Esophagus muscularis mucosa (tissue), 4 donors: ENCODE measurements at places on chromosomes 2 and 18. TPM values are rescaled to one million over a fixed set of nuclear protein-coding genes. Genes with fewer than 3 reads are reported as not detected.

The IL36B gene
- not detected for total RNA-seq

The RAB31 gene
- total RNA-seq, result 96.4 TPM

GRCh38 chr18:51339856-51340255 lies 142.4 kb upstream of the MEX3C start:
- H3K4me3 ChIP-seq, result no peak overlapping the region
- DNase-seq, result no peak
- H3K4me1 ChIP-seq, result no peaks in the 10 kb centered on the region
- H3K36me3 ChIP-seq, result no peaks in the 10 kb centered on the region
- no peak overlapping the region for H3K27ac ChIP-seq
- H3K27me3 ChIP-seq, result no peaks in the 10 kb centered on the region

DNA sequence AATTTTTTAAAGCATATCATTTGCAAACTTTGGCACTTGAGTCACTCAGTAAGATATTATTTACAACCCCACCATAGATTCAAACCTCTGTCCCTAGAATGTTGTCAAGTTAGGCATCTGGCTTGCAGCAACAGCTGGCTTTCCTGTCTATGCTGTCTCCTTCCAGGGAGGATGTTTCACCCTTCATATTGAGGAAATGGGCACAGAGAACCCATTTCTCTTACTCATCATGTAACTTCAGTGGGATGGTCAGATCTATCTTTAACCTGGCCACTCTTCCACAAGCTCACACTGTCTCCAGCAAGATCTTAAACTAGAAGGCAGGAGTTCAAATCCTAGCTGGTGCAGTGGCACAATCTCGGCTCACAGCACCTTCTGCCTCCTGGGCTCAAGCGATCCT lies 15.8 kb downstream of the LCT start:
- no peak overlapping the region for H3K4me3 ChIP-seq
- no peaks in the 10 kb centered on the region for H3K27me3 ChIP-seq
- no peak for DNase-seq
- no peaks in the 10 kb centered on the region for H3K4me1 ChIP-seq
- no peak overlapping the region for H3K27ac ChIP-seq
- no peaks in the 10 kb centered on the region for H3K36me3 ChIP-seq

- H3K27ac ChIP-seq, result peak overlapping the region; percentile 95
- H3K36me3 ChIP-seq, result no peaks in the 10 kb centered on the region
- H3K27me3 ChIP-seq, result no peaks in the 10 kb centered on the region
- peak overlapping the region; percentile 86 for H3K4me3 ChIP-seq
Measured at GRCh38 chr2:190343089-190343535, 277 bp upstream of the INPP1 start.

DNA sequence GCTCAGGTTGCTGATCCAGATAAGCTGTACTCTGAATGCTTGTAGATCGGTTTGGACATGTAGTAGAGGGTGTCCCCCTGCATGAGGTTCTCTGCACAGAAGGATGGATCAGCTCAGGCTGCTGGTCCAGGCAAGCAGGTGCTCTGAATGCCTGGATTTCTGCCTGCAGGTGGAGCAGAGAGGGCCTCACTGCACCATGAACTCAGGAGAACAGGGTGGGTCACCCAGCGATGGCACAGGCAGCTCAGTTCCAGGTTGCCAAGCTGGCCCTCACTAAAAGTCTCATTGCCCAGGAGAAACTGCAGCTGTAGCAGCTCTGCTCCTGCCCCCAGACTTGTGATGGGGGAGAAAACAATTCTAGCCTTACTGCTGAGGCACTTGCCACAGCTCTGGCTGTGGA lies 491.8 kb downstream of the XIRP2 start:
- H3K4me3 ChIP-seq, result no peak overlapping the region
- no peaks in the 10 kb centered on the region for H3K27me3 ChIP-seq
- no peaks in the 10 kb centered on the region for H3K36me3 ChIP-seq

GRCh38 chr18:44799382-44799906 lies 118.8 kb downstream of the SETBP1 start:
- H3K27me3 ChIP-seq, result no peaks in the 10 kb centered on the region
- H3K27ac ChIP-seq, result no peak overlapping the region
- H3K4me1 ChIP-seq, result peaks cover 43% of the 10 kb centered on the region
- peaks cover 5% of the 10 kb centered on the region for H3K36me3 ChIP-seq
- no peak for DNase-seq

- DNase-seq, result no peak
- H3K4me1 ChIP-seq, result peaks cover 18% of the 10 kb centered on the region
- H3K27me3 ChIP-seq, result peaks cover 6% of the 10 kb centered on the region
- no peak overlapping the region for H3K27ac ChIP-seq
Measured at GRCh38 chr2:131039908-131040660, 53.2 kb downstream of the FAM168B start.

DNA sequence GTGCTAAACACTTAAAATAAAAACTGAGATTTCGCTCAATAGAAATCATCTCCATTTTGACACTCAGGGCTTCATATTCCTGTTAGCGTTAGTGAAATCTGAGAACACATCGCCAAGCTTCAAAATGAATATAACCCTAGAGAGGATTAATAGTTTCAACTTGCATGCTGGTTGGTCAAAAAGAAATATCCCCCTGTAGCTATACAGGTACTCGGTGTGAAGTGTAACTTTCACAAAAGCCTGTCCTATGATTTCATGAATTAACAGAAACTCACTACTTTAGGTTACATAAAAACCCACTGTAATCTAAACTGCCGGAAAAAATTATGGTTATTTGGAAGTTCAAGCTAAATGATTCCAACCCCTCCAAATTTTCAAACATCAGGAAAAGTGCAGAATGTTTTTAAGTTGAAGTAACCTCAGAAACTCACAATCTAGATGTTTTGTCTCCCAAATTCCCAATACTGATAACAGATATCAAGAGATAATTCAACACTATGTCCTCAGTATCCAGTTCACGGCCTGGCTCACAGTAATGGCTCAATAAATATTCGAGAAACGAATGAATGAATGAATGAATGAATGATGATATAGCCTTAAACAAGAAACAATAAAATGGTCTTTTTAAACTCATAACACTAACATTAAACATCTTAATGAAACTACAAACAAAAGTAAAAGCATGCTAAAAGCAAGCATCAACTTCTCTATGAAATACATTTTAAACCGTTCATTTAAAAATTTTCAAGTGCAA lies 2.5 kb downstream of the TLK1 start:
- no peak overlapping the region for H3K27ac ChIP-seq
- peaks cover 64% of the 10 kb centered on the region for H3K4me1 ChIP-seq
- H3K36me3 ChIP-seq, result no peaks in the 10 kb centered on the region
- H3K27me3 ChIP-seq, result no peaks in the 10 kb centered on the region
- DNase-seq, result no peak
